NCI-H2081 treated with DMSO at 0.1 percent for 48 hours (cell line): ENCODE measurements at places on chromosomes 12 and 14.
A peak's percentile ranks its signal among the peaks of the same experiment; 100 is the strongest.

DNA sequence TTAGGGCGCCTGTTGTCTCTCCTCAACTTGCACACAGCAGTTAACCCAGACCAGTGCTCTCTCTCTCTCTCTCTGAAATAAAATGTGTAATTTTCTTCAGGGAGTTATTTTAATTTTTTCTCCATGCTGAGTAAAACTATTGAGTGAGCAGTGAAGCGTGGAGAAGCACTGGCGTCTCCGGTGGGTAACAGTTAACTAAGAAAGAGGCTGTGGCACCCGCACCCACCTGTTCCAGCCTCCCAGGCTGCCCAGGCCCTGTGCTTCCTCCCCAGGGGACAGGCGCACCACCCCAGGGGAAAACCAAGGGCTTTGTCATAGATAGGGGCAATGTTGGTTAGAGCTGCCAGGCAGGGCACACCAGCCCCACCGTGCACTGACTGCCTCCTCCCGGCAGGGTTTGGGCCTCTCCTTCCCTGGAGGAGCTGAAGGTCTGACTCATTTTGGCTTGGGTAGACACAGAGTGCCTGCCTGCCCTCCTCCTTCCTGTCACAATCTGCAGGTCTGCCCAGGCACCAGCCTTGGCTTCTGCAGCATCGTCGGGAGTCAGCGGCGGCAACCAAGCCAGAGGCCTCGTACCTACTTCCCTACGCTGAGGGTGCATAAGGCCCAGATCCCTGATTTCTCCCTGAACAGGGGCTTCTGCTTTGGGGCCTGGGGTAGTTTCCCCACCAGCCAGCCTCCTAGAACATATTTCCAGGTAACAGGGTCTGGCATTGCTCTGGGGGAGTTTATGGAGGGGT is 3.9 kb downstream of the HOXC5 start:
- DNase-seq, result no peak

GRCh38 chr12:57772429-57773322 is at the start of gene EEF1AKMT3:
Gene EEF1AKMT3 (plus strand): TSS chr12:57772614. CDS start chr12:57772725, 111 bp downstream.
- DNase-seq, result no peak

GRCh38 chr12:89134213-89134770 is 218.0 kb downstream of the DUSP6 start:
- DNase-seq, result no peak

DNA sequence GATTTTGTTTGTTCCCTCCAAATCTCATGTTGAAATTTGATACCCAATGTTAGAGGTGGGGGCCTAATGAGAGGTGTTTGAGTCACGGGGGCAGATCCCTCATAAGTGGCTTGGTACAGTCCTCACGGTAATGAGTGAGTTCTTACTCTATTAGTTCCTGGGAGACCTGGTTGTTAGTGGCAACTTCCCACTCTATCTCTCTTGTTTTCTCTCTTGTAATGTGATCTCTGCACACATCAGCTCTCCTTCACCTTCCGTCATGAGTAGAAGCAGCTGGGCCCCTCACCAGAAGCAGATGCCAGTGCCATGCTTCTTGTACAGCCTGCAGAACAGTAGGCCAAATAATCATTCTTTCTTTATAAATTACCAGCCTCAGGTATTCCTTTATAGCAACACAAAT is 29.6 kb upstream of the KCNK10 start:
- no peak for DNase-seq

DNA sequence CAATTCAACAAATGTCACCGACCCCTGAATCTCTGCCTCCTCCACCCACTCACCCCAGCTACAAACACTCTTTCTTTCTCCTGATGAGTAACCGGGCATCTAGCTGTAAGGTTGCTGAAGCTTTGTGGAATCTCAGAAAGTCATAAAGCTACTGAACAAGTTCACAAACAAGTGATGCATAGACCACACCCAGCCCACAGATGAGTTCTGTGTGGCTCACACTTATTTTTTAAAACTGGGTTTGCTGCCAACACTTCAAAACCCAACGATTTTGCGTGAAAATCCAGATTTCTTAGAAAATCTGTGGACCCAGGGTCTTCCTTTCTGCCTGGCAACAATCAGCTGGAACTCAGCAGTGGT is 96.1 kb downstream of the APAF1 start:
- DNase-seq, result no peak

GRCh38 chr14:95047754-95048153 is 109.6 kb downstream of the DICER1 start:
- DNase-seq, result no peak

GRCh38 chr14:55131370-55132137 is 2.5 kb downstream of the LGALS3 start:
- no peak for DNase-seq

DNA sequence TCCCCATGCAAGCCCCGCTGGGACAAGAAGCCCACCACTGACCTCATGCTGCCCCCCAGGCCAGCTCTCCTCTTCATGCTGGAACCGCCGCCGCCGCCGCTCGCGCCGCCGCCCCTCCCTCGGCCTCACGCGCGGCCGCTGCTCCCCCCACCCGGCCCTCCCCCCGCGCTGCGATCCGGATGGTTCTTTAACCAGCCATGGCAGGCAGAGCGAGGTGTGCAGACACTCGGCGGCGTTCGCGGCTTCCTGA is at the start of gene DCAF5:
Gene DCAF5 (minus strand): TSS at position 218 of the 250 bp plus-strand sequence. CDS start 141 bp downstream, at position 77.
- DNase-seq, result no peak

DNA sequence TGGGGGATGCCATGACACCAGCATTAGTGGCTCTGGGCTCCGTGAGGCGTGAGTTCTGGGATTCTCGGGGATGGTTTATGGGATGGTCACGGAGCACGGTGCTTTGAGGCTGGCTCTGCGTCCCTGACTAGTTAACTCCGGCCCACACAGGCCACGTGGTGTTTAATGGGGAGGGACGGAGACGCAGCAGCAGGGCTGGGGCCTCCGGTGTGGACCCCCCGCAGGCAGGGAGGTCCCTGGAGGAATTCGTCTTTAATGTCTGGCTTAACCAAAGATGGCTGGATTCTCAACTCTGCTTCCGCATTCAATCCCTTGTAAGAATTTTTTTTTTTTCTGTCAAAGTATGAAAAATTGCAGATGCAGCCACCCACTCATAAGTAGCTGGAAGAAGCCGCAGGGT is 86.4 kb upstream of the RFLNA start:
- DNase-seq, result no peak

DNA sequence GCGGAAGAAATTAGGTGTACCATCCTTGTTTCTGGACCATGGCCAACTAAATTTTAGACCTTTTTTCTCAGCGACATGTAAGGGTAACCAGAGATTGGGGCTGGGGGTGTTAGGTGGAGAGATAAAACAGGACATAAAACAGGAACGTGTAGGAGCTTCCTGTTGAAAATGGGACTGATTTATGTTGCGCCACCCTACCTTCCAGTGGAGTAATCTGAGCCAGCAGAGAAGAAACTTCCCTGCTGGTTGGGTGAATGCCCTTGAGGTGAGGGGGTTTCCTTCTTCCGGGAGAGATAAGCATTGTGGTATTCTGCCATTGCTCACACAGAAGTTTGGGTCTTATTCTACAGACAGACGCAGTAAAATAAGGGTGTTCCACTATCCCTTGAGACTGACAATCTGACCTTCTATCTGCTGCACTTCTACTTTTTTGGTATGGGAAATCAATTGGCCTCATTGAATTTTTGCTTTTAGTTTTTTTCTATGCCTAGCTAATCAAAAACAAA is 417.6 kb downstream of the PCNX1 start:
- DNase-seq, result no peak

GRCh38 chr14:56759633-56760032 is 50.6 kb downstream of the OTX2 start:
- peak; percentile 20 for DNase-seq
